ENCODE measurements at places on chromosomes 5 and 9.

GRCh38 chr9:130254747-130255630, 10.6 kb upstream of the HMCN2 start:
- DNase-seq: peak; percentile 28

- no peak for DNase-seq
Observed at GRCh38 chr9:72041775-72042194, 18.6 kb downstream of the C9orf57 start.

DNA sequence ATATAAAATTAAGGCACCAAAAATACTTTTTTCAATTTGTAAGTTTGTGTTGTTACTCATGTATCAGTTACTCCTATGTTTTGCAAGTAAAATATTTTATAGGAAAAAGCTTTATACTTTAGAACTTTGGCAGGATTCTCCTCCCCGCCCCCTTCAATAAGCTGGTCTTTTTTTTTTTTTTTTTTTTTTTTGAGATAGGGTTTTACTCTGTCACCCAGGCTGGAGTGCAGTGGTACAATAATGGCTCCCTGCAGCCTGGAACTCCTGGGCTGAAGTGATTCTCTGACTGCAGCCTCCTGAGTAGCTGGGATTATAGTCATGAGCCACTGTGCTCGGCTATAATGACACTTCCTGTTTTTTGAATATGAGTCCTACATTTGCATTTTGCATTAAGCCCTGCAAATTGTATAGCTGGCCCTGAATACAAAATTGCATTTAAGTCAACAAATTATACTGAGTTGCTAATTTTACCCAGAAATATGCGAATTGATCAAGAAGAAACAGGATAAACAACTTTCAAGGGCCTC, 192.9 kb downstream of the PIK3R1 start:
- DNase-seq: no peak

DNA sequence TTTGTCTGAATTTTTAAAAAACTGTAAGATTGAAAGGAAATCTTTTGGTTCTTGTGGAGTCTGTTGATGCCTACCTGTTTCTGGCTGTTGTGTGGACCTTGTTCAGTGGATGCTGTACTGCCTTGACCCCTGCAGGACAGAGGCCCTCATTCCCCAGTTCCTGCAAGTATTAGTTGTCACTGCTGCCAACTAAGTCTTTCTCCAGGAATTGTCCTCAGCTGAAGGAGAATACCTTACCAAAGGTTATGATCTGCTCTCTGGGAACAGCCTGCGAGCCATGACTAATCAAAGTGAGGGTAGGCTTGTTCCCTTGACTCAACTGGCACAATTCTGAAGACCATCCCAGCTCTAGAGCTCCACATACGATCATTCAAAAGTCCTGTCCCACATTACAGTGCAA, 145.3 kb upstream of the FST start:
- DNase-seq: no peak

- DNase-seq: no peak
Observed at GRCh38 chr5:169910393-169910792, 69.9 kb downstream of the INSYN2B start.
